ENCODE measurements at places on chromosomes 16 and 17. TPM values are rescaled to one million over a fixed set of nuclear protein-coding genes. Genes with fewer than 3 reads are reported as not detected.

The NPIPA3 gene
- total RNA-seq: 3.1 TPM

DNA sequence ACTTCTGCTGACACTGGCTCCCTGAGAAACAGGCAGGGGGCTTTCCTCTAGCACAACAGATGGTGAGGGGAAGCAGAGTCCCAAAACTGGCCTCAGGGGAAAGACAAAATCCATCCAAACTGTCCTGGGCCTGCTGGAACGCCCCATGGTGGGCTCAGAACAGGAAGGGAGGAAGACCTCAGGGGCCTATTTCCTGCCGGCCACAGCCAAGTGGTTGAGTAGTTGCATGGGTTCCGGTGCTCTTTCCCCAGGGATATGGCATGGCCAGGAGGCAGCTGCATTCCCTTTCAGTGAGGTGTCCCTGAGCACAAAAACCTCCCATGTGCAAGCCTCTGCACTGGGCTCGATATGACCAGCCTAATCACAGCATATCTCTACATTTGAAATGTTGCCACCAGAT lies 303.0 kb upstream of the IRX5 start:
- H3K27me3 ChIP-seq: no peaks in the 10 kb centered on the region
- no peaks in the 10 kb centered on the region for H3K4me1 ChIP-seq
- no peak overlapping the region for H3K4me3 ChIP-seq
- no peaks in the 10 kb centered on the region for H3K36me3 ChIP-seq
- no peak overlapping the region for H3K27ac ChIP-seq
- DNase-seq: no peak

The IL17C gene
- total RNA-seq: 3.0 TPM

GRCh38 chr17:37662353-37662752 lies 19.1 kb upstream of the DDX52 start:
- no peak overlapping the region for H3K4me3 ChIP-seq
- no peak for DNase-seq
- H3K4me1 ChIP-seq: no peaks in the 10 kb centered on the region
- H3K36me3 ChIP-seq: no peaks in the 10 kb centered on the region
- H3K27me3 ChIP-seq: no peaks in the 10 kb centered on the region
- no peak overlapping the region for H3K27ac ChIP-seq

GRCh38 chr16:52384378-52384777 lies 162.6 kb downstream of the TOX3 start:
- DNase-seq: no peak
- no peaks in the 10 kb centered on the region for H3K4me1 ChIP-seq
- no peaks in the 10 kb centered on the region for H3K36me3 ChIP-seq
- no peak overlapping the region for H3K27ac ChIP-seq
- no peaks in the 10 kb centered on the region for H3K27me3 ChIP-seq

DNA sequence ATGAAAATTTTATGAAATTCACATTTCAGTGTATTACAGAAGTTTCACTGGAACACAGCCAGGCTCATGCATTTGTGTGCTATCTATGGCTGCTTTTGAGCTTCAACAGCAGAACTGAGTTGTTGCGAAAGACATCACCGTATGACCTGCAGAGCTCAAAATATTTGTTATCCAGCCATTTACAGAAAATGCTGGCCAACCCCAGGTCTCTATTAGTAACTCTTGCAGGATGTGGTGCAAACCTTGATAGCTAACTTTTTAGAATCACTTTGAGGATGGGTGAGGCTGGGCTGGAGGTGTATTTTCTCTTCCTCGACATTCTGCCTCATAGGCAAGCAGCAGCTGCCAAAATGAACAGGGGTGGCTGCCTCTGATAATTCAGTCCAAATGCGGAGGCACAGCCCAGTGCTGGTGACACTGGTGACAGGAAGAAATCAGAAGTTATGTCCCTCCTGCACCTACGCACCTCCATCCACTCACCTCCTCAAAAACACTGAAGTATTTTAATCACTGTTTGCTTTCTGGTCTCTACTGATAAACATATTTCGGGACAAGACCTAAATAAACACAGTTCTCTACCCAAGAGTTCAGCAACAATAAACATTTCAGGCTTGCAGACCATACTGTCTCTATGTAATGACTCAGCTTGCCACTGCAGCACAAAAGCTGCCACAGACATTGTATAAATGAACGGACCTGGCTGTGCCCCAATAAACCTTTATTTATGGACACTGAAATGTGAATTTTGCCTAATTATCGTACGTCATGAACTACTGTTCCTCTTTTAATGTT lies 28.5 kb downstream of the ARHGAP17 start:
- no peak overlapping the region for H3K27ac ChIP-seq
- DNase-seq: no peak
- H3K4me1 ChIP-seq: peaks cover 19% of the 10 kb centered on the region
- no peaks in the 10 kb centered on the region for H3K36me3 ChIP-seq
- no peaks in the 10 kb centered on the region for H3K27me3 ChIP-seq

GRCh38 chr17:16495980-16496819 lies 4.2 kb upstream of the LRRC75A start:
- DNase-seq: no peak
- no peak overlapping the region for H3K27ac ChIP-seq
- H3K4me3 ChIP-seq: no peak overlapping the region
- H3K4me1 ChIP-seq: peaks cover 7% of the 10 kb centered on the region

GRCh38 chr17:7108560-7108925 lies 6.1 kb downstream of the ASGR2 start:
- DNase-seq: no peak
- peaks cover 16% of the 10 kb centered on the region for H3K4me1 ChIP-seq
- no peak overlapping the region for H3K27ac ChIP-seq

Data from natural killer cell (primary cell).